ENCODE measurements at places on chromosomes 3 and 15.

DNA sequence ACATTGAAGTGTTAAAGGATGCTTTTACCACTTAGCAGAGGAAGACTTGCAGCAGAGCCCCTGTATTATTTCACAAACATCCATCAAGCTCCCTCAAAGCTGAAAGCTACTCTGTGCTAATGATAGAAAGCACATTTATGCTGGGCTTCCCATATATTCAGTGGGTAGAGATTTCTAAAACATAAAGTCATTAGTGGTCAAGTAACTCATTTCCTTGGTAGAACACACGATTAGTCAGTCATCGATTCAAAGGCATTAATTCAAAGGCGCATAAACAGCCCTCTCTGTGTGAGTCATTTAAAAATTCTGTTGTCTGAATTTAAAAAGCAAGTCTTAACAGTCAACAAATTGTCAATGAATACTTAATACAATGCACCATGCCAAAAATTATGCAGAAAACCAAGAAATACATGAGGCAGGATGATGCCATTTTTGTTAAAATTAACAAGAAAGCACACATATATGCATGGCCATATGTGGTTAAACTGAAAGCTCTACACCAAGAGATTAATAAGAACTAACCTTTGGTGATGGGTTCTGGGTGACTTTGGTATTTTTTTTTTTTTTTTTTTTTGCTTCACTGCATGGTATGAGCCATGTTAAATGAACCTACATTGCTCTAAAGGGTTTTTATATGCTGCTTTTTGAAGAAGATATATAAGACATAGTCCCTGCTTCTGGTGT is 61.7 kb downstream of the LDHAL6B start:
- DNase-seq, result no peak

DNA sequence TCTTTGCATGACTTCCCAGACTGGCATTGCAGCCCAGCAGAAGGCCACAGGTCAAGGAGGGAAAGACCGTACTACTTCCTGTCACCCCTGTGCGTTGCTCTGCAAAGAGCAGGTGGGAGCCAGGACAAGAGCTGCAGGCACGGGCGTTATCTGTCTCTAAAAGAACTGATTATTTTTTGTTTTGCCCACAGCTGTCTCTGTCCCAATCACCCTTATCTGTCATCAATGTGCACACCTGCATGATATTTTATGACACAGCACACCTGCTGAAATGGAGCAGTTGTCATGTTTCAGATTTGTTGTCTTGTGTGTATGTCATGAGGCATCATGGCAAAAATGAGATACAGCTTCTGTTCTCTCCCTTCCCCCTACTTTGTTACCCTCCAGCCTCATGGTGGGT is 58.8 kb downstream of the SLCO3A1 start:
- no peak for DNase-seq

DNA sequence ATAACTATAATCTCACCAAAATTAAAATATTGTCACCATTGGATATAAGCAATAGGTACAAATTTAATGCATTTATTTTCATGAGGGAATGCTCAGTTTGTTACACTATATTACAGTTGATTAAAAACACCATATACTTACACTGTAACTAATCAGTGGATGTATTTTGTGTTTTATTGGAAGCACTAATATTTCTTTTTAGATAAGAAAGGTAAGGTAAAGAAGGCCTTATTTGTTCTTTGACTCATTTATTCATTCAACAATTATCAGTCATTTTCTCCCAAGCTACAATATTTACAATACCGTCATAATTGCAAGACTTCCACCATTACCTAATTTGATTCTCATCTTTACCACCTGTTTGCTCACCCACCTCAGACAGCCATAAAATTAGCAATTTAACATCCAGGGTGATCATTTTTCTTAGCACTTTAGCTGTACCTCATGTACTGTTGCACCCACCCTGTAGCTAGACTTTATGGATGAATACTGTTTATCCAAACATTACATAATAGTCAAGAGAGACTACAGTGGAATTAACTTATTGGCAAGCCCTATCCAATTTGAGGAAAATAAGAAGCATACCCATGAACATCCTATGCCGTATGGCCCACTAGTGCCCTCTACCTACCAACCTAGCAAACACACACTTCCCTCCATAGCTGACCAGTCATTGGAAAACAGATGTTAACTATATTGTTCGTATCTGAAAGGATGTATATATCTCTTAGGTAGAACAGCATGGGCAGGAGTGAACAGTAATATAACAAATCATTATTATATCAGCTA is 229.6 kb downstream of the BBX start:
- no peak for DNase-seq

DNA sequence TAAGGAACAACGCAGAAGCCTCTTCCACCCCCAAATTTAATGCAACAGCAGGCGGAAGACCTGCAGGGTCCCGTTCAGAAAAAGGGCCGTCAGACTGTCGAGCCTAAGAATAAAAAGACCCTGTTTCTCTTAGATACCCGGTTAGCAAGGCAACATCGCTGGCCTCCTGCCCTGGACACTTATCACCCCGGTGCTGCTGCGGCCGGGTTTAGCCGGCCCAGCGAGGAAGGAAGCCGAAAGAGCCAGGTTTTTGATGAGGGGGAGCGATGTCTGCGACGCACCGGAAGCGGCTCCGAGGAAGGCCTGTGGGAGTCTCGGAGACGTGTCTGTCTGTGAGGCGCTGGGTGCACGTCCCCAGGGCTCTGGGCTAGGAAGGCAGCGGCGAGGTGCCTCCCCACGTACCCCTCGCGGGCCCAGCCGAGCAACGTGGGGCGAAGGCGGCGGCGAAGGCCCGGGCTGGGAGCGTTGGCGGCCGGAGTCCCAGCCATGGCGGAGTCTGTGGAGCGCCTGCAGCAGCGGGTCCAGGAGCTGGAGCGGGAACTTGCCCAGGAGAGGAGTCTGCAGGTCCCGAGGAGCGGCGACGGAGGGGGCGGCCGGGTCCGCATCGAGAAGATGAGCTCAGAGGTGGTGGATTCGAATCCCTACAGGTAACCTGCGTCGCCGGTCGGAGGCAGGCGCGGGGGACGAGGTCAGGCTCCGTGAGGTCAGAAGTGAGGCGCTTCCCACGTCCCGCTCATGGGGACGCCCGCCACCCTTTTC is at the start of gene UBA5:
Gene UBA5, plus strand, starts transcription at position 278 of the 759 bp plus-strand sequence. Its CDS starts 209 bp downstream, at position 487.
- DNase-seq, result peak; percentile 87

- no peak for DNase-seq
Measured at GRCh38 chr3:183475016-183475763, 46.8 kb upstream of the MCF2L2 start.

GRCh38 chr3:126959921-126960603 is 22.9 kb upstream of the PLXNA1 start:
- DNase-seq, result no peak

DNA sequence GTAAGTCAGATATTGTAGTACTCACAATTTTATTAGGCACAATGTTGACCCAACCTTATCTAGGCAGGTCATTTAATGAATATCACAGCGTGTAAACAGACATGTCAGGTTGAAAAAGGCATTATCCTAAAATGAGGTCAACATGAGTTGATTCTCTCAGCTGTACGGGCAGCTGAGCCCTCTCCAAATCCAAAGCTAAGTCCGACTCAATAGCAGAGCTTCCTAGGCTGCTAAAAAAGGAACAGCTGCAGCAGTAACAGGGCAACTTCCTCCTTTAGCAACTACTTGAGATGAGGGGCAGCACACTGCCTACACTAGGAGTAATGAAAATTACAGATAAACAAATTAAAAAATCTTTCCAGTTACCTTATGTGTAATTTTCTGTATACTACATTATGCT is 189.2 kb downstream of the CADM2 start:
- DNase-seq, result no peak

DNA sequence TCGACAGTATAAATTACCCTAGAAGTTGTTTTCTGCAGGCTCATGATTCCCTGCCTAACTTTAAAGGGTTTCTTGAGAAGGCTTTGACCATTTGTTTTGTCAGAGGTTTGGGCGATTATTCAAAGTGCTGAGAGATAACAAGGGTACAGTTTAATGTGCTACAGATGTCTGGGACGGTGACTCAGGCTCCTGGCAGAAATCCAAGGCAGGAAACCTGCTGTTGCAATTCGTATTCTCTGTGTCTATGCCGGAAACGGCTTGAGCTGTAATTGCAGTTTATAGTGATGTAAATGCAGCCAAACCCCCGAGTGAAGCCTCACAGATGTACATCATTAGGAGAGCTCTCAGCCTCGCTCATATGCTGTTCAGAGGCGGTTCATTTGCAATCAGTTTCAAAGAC is 65.6 kb downstream of the SYNPR start:
- peak; percentile 58 for DNase-seq

DNA sequence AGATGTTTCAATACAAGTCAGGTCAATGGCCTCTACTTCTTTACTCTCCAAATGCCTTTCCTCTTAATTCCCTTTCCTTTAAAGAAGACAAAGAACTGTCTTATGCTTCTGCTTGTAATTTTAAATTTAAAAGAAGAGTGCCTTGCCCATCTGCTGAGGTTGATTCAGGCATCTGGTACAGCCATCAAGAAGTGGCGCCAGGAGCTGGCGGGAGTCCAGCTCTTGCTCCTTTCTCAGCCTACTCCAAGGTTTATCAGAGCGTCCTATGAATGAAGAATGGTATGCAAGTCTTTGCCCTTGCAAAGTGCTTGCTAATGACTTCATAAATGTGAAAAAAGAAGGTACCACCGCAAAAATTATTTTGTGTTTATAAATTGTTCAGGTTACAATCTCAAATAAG is 294.6 kb upstream of the TGFBR2 start:
- peak; percentile 76 for DNase-seq

- no peak for DNase-seq
Measured at GRCh38 chr3:190175490-190175889, 54.8 kb upstream of the P3H2 start.

GRCh38 chr3:169218314-169218983 is 445.1 kb downstream of the MECOM start:
- peak; percentile 76 for DNase-seq

- peak; percentile 71 for DNase-seq
Measured at GRCh38 chr3:65811086-65811761, 227.5 kb downstream of the MAGI1 start.

DNA sequence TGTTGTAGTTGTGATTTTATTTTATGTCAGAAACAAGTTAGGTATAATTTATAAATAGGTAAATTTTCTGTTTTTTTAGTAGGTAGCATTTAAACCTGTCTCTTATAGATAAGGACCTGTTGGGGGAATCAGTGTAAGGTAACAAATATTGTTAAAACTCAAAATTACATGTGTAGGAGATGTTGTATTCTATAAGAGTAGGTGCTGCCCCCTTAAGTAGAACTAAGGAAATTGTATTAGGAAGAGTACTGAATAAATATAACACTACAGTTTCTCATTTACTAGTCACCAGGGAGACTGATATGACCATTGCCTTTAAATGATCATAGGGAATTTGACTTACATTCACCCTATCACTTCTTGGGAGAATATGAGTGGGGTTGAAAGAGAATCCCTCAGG is 31.2 kb downstream of the SLC25A36 start:
- no peak for DNase-seq
